ENCODE measurements at places on chromosomes 2 and 18.

DNA sequence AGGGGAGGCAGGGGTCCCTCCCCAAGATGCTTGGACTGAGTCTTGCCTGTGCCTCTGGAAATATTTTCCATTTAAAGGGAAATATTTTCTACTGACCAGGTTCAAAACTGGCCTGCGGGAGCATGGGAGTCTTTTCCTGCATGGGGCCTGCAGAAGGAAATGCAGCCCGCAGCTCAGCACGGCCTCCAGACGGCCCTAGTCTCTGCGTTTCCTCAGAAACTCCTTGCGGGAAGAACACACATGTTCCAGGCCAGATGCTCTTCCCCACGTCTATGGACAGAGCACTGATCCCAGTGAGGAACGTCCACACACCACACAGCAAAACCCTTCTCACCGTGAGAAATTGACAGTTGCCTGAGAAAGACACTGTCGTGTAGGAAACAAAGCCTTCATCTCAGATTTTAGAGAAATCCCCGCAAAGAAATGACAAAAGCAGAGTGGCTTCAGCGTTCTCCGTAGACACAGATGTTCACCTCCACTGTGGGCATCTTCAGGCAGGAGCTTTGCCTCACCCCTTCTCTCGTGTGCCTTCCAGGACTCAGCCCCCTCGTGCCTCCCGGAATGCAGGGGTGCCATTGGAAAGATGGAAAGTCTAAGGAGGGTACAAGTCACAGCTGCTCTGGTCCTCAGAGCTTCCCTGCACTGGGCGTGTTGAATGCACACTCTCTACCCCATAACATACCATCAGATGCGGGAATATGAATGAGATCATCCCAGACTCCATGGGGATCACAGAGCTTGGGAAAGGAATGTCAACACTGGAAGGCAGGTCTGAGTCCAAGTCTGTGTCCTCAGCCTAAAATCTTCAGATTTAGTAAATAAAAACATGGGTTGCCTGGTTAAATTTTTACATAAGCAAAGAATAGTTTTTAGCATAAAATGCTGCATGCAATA, 438.7 kb upstream of the SALL3 start:
- no peak for DNase-seq

- DNase-seq = no peak
These were observed 8.0 kb downstream of the MRPL33 start for GRCh38 chr2:27779417-27780055.

- DNase-seq = no peak
These were observed 880.8 kb upstream of the CDH2 start for GRCh38 chr18:29057703-29058102.

DNA sequence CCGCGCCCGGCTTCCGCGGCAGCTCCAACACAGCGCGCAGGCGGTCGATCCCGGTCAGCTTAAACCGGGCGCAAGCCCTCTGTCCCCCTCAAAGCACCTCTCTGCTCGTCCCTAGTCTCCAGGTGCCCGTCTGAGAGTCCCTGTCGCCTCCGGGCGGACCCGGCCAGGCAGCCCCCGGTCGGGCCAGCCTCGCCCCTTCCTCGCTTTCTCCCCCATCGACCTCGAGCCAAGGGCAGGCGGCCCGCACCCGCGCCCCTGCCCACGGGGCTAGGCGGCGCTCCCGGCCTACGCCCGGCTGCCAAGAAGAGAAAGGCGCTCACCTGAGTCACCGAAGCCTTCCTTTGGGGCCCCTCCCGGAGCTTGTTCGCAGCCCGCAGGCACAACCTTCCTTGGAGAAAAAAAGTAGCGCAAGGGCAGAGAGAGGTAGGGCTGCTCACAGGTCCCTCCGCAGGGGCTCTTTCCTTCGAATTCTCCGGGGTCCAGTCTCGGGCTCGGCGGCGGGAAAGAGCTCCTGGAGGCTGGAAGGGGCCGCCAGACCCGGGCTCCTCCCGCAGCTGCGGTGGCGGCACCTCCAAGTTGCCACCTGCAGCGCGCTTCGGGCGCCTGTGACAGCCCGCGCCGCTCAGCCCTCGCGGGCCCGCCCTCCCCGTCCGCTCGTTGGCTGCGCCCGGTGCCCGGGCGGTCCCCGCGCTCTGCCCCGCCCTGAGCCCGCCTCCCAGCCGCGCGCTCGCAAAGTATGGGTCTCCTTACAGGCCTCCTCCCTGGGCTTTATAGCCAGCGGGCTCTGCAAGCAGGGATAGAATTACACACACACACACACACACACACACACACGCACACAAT, 86.5 kb upstream of the EPB41L3 start:
- peak; percentile 95 for DNase-seq

DNA sequence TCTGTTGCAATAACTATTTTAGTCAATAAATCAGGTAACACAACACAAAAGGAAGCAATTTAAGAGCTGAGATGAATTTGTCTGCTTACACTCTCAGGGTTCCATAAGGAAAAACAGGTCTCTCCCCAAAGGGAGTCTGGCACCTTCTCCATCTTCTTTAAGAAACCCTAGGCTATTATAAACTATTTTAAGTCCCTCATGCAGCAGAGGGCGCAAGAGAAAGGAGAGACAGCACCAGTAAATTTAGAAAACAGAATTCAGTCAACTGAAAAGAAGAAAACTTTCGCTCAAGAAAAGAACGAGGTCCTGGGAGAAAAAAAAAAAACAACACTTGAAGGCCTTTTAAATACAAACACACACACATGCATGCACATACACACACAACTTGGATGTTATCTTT, 19.1 kb downstream of the SULT1C4 start:
- DNase-seq = no peak

GRCh38 chr18:53772293-53772692, 452.2 kb downstream of the MBD2 start:
- DNase-seq = no peak

GRCh38 chr2:211751848-211752247, 786.8 kb downstream of the ERBB4 start:
- DNase-seq = no peak

GRCh38 chr2:109516445-109517117, 97.2 kb downstream of the SEPTIN10 start:
- DNase-seq = peak; percentile 47

GRCh38 chr2:229152674-229153073, 118.4 kb downstream of the PID1 start:
- DNase-seq = no peak

DNA sequence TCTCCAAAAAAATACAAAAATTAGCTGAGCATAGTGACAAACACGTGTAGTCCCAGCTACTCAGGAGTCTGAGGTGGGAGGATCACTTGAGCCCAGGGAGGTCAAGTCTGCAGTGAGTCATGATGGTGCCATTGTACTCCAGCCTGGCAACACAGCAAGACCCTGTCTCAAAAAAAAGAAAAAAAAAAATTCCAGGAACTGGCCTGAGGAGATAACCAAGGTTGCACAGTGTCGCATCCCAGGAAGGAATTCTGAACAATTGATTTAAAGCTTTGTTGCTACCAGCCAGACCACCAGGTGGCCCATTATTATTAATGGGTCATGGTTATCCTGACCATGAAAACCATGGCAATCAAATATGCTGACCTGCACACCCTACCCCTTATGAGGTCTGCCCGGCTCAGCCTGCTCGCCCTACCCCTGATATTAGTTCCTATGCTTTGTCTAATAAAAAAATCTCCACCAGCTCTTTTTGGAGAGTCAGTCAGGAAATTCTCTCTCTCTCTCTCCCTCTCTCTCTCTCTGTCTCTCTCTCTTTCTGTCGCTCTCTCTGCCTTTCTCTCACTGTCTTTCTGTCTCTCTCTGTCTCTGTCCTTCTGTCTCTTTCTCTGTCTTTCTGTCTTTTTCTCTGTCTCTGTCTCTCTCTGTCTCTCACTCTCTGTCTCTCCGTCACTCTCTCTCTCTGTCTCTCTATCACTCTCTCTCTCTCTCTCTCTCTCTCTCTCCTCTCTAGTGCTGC, 73.7 kb downstream of the NCAPH start:
- no peak for DNase-seq

- DNase-seq = peak; percentile 88
These were observed at the start of gene METTL5 for GRCh38 chr2:169824373-169825333. TSS of gene METTL5 (minus strand) at chr2:169824905. CDS start at chr2:169824597, 308 bp downstream.

DNA sequence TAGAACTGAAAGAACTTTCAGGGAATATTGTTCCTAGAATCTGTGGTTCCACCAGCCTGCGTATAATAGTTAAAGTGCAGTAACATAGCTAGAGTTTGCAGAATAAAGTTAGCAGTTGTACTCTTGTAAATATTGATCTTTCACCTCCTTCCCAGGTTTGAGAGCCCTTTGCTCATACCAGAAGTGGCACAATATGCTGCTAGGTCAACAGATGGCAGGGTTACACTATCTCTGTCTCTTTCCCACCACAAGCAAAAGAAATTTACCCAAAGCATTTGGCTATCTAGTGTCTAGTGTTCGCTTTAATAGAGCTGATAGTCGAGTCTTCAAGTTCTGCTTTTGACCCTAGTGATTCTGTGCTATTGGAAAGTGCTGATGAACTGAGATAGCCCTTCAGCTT, 119.0 kb upstream of the KLHL14 start:
- DNase-seq = no peak

DNA sequence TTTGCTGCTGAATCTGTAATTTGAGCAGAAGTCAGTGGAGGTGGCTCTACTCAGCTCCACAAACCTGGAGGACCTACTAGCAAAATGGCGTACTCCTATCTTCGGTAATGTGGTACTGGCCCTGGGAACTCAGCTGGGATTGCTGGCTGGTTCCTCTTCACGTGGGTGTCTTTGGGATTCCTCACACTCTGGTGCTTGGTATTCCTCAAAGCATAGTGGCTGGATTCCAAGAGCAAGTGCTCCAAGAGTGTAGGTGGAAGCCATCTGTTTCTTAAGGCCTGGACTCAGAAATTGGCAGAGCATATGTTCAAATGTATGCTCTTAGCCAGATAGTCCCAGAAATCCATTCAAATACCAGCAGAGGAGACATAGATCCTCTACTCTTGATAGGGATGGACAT, 281.9 kb upstream of the CDH7 start:
- no peak for DNase-seq

DNA sequence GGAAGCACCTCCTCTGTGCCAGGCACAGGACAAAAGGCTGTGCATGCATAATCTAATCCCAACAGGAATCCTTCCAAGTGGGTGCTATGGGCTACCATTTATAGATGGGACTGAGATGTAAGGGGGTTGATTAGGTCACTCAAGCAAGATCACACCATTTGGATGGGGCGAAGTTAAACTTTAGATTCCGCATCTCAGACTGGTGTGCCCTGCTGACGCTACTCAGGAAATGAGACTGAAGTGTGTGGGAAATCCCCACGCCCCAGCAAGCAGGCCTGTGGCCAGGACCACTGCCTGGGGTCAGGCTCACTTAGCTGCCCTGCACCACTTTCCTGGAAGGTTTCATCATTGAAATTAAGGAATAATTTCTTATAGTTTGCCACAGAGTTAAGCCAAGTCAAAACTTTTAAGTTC, 70.5 kb upstream of the PPP1CB start:
- no peak for DNase-seq

DNA sequence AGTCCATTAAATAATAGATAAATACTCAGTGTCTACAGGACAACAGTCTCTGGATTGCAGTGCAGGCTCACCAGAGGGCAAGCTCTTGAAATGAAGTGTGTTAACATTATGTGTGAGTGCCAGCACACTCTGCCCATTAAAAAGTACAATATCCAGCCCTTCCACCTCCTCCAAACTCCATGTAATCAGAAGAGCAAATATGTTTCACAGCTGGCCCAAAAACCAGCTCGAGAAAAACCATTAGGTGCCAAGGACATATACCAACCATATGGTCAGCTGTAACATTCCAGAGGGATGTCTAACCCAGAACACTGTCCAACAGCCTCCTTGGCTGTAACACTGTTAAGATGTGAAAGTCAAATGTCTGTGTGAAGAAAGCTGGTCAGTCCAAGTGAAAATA, 112.2 kb downstream of the ZNF385B start:
- no peak for DNase-seq

DNA sequence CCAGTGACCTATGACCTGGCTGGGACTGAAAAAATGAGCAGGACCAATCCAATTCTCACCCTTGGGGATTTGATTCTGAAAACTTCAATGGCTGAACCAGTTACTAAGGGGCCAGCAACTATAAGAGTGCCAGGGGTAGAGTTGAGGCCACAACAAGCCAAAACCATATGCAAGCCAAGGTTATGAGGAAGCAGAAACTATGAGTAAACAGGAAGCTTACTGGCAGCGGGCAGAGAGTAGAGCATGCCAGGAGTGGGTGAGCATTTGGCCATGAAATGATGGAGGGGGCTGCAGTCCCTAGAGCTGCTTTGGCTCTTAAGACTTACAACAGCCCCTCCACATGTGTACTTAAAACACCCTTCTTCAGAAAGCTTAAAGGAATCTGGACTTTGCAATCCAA, 82.4 kb downstream of the RBMS1 start:
- DNase-seq = no peak

- no peak for DNase-seq
These were observed 11.1 kb downstream of the SLC8A1 start for GRCh38 chr2:40440835-40441234.

DNA sequence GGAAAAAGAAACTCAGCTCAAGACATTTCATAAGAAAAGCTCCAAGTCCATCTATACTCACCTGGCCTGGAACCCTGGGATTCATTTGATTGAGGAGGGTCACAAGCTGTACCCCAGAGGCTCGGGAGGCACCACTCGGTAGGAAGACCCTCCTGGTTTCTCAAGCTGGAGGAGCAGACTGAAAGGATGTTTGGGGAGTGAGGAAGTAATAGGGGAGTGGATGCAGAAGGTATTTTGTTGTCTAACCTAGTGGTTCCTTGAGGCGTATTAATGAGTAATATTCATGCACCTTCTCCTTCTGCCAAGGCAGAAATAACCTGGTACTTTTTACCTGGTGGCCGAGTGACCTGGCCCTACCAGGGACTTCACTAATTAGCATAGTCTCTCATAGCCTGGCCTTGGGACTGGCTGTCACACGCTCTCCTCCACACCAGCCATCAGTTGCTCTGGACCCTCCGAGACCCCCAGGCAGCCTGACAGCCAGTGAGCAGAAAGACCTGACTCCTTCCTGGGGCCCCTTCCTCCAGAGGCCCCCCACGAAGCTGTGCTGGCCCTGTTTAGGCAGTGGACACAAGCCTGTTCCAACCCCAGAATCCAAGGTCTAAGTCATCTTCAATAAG, 161.4 kb downstream of the BCL2 start:
- DNase-seq = no peak

DNA sequence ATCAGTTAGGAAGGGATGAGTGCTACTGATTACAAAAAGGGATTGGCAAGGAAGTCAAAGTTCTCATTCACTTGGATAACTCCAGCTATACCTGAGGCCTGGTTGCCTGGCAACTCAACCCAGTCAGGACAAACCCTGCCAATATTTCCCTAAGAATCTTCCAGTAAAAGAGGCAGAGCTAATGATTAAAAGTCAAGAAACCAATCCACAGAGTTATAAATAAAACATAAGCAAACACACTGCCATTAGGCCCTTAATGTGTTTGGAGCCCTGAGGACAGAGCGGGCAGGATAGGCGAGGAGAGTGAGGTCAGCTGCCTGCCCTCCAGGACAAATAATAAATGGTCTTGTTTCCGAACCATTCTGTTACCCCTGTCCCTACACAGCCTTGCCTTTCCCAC, 215.6 kb upstream of the NABP1 start:
- no peak for DNase-seq

- DNase-seq = no peak
These were observed 778.5 kb downstream of the BCL11A start for GRCh38 chr2:59774821-59775433.

- no peak for DNase-seq
These were observed 14.0 kb downstream of the PSD4 start for GRCh38 chr2:113187771-113188170.

GRCh38 chr2:241389697-241390096, 33.6 kb downstream of the FARP2 start:
- no peak for DNase-seq

GRCh38 chr18:51251625-51252024, 54.1 kb upstream of the MEX3C start:
- DNase-seq = no peak

All from NCI-H345 (cell line).